NCI-H1092 treated with DMSO at 0.1 percent for 48 hours (cell line): ENCODE measurements at places on chromosomes 11 and 22.

GRCh38 chr11:11157185-11157584 is 195.9 kb downstream of the CSNK2A3 start:
- peak; percentile 9 for DNase-seq

DNA sequence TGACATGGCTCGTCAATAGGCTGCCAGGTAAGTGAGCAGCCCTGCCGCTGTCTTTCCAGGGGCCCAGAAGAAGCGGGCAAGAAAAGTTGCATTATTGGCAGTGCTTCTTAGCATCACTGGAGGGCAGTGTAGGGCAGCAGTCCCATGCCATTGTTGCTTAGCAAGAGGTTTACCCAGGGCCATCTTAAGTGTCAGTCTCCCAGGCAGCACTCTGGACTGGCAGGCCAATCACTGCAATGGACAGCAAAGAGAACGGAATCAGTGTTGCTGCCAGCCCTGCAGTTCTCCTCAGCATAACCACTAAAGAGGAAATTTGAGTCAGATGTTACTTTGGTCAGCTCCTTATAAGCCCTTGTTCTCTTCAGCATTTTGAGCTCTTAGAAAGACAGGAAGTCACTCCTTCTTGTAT is 13.4 kb upstream of the GRK2 start:
- no peak for DNase-seq

- no peak for DNase-seq
Observed at GRCh38 chr11:83583757-83584366, 297.7 kb upstream of the CCDC90B start.

GRCh38 chr11:131284041-131284440 is 86.4 kb upstream of the NTM start:
- DNase-seq: no peak

- no peak for DNase-seq
Observed at GRCh38 chr11:84882056-84882455, 745.1 kb downstream of the DLG2 start.
